Activated T-cell treated with anti-CD3 and anti-CD28 coated beads, Interleukin-2, amount 50 U/mL, for 1 hour (primary cell): ENCODE measurements at places on chromosomes 2 and 18.
A peak's percentile ranks its signal among the peaks of the same experiment; 100 is the strongest.

DNA sequence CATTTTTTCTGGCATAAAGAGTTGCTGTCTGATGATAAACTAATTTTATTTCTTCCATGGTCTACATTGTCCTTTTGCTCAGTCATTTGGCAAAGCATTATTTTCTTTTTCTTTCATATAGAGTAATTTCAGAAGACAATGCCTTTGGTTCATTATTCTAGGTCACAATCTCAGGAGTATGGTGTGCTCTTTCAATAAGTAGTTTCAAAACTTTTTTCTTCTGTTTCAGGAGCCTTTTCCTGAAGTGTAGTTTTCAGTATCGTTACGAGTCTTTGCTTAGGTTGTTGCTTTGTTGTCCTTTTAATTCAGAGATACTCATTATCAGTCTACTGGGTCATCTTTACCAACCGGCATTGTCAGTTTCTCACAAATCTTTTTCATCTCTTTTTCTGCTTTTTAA lies 100.4 kb upstream of the GPC1 start:
- DNase-seq, result no peak

GRCh38 chr2:12587729-12588522 lies 128.8 kb upstream of the TRIB2 start:
- DNase-seq, result no peak

GRCh38 chr18:6249170-6249569 lies 165.5 kb downstream of the L3MBTL4 start:
- DNase-seq, result no peak

DNA sequence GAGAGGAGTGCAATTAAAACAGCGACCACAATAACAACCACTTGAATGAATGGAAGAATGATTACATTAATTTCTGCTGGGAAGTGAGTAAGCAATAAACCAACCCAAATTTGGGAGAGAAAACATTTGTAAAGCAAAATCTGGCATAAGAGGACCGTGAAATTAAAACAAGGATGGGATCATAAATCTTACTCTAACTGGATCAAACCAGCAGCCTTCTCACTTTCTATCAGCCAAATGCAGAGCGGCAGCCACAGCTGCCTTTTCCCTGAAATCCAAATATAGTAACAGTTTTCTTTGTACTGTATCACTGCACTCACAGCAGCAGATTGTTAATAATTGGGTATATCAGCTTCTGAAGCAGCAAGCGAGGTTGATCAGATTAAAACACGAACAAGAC lies 245.2 kb upstream of the REG3G start:
- no peak for DNase-seq

GRCh38 chr2:88230911-88231310 lies 60.8 kb downstream of the THNSL2 start:
- no peak for DNase-seq

DNA sequence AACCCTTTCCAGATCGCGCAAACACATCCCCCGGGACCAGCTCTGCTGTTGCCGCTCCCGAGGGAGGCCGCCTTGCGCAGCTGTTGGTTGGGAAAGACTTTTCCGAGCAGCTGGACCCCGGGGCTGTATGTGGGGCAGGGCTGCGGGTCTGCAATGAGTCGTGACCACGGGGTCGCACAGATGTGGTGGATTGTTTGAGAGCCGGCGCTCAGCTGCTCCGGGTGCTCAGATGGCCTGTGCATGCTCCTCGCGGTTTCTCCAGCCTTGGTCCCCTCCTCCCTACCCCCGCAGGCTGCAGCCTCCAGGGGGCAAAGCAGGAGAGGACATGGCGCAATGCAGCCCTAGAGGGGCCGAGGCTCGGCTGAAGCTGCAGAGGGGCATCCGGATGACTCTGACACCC lies 105.2 kb upstream of the OTOS start:
- DNase-seq, result peak; percentile 7

GRCh38 chr2:235467588-235467987 lies 26.3 kb upstream of the AGAP1 start:
- DNase-seq, result no peak
